ENCODE measurements at places on chromosomes 13 and 19. TPM values are rescaled to one million over a fixed set of nuclear protein-coding genes. Genes with fewer than 3 reads are reported as not detected.

WDR88 gene
- 0.09 TPM for polyA plus RNA-seq

ZNF610 gene
- 3.0 TPM for polyA plus RNA-seq

SLC10A2 gene
- polyA plus RNA-seq: not detected

AMER2 gene
- not detected for polyA plus RNA-seq

ZNF675 gene
- polyA plus RNA-seq: 17.2 TPM
